ENCODE measurements at places on chromosomes 3 and 15.

DNA sequence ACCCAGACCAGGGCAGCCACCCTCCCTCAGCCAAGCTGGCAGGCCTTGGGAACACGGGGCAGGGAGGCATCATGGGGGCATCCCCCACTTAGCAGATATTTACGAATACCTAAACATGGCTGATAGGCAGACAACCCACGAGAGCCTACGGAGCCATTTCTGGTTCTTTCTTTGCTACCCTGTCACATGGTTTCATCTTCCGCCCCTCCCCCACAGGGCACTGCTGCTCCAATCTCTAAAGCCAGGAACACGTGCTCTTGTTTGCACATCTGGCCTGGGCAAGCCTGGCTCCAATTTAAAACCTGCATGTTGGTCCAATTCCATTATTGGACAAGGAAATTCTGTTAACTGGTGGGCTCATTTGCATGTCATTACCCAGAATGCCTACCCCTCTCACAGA, 447.4 kb upstream of the NR2F2 start:
- DNase-seq, result no peak

DNA sequence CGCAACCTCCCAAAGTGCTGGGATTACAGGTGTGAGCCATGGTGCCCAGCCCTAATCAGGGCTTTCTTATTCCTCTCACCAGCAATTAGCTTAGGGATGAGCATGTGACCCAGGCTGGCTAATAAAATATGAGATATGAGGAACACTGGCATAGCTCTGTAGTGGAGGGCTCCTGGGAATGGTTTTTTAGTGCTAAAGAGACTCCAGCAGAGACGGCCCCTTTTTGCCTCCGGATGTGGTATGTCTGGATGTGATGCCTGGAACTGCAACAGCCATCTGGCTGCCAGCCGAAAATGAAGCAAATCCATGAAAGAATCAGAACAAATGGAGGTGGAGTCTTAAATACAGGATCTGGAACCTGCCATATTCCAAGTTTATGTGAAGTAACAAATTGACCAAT, 69.1 kb upstream of the MAGI1 start:
- DNase-seq, result no peak

DNA sequence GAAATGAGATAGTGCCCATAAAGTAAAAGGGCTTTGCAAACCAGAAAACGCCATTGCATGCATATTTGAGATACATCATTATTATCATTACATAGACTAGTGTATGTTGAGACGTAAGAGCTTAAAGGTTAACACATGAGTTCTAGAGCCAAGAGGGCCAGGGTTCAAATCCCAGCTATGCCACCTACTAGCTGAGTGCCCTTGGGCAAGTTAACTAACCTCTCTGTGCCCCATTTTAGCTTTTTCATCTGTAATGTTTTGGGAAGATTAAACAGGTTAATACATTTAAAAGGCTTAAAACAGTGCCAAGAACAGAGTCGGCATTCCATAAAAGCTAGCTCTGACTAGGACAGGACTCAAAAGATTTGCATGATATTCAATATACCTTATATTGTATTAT, 22.8 kb downstream of the IQSEC1 start:
- no peak for DNase-seq

GRCh38 chr3:49417516-49418120, 4.7 kb downstream of the AMT start:
- no peak for DNase-seq

DNA sequence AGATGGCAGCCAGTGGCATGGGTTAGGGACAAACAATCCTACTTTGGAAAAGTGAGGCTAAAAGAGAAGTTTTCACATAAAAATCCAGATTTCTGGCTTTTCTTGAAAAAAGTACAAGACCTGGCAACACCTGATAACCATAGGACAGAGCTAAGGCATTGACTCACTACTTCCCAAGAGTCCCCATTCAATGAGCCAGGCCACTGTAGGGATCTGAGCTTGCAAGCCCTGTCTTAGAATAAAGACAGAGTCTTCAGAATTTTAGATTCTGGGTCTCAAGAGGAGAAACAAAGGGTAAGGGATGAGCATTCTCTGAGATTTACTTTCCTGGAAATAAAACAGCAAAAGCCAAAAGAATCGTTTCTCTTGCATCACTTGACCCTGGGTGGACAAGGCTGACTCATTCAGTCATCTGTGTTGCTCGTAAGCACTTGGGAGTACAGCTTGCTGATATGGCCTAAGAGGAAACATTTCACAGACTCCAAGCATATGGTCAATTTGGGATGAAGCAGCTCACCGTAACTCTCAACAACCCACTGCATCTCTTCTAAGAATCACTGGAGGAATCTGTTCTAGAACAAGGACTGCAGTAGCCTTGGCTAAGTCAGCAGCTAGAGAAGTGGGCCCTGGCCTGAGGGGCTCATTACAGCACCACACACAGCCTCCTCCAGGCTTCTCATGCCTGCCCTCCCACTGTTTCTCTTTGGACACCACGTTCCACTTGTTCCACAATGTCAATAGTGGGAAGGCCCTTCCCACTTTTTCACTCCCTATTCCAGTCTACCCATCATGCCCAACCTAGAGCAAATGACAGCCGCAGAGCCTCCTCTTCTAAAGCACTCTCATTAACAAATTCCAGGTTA, 86.2 kb downstream of the RFTN1 start:
- no peak for DNase-seq

DNA sequence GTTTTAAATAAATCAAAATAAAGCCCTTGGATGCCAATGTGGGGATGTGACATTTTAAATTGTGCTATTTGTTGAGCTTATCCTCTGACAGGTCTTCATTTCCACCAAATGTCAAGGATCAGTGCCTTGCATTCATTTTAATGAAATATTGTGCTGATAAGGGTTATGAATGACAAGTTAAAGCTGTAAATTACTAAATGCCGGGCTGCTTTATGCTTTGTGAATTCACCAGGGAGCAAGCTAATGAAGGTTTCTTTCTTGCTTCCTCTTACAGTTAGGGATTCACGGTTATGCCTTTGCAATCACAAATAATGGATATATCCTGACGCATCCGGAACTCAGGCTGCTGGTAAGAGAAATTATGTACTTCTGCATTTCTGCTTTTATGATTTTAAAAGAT, 81.7 kb downstream of the LRTM1 start:
- DNase-seq, result no peak

DNA sequence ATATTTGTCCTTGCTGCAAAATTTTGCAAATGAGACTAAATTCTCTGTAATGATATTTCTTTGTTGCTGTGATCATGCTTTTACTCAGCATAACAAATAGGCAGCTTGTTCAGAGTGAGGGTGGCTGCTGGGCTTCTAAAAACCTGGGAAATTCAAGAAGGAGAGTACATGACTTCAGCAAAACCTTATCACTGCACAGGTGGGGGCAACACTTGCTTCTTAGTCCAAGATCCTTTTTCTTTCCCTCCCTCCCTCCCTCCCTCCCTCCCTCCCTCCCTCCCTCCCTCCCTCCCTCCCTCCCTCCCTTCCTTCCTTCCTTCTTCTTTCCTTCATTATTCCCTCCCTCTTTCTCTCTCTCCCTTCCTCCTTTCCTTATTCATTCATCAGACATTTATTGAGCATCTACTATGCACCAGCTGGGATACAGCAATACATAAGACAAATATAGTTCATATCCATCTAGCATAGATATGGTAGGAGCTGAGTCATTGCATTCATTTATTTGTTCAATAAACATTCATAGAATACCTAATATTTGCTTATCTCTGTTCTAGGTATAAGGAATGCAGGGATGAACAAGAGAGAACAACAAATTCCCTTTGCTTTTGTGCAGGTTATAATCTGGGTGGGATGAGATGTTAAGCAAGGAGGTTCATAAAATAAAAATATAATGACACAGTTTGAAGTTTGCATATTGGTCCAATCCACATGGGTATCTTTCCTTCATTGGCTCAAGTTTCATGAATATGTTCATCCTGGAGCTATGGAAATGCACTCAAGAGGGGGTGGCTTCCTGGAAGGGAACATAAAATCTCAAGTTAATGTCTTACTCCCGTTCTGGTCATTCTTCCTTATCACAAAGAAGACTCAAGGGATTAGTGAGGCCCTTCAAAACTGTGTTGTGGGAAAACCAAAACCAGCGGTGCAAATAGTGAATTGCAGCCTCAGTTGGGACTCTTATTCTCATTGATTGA, 210.7 kb downstream of the PDCD6IP start:
- DNase-seq, result no peak
